Posterior vena cava (tissue), 2 donors: ENCODE measurements at places on chromosomes 12 and 14.

- no peak for DNase-seq
These were observed 39.7 kb downstream of the CDK17 start for GRCh38 chr12:96360550-96360949.

DNA sequence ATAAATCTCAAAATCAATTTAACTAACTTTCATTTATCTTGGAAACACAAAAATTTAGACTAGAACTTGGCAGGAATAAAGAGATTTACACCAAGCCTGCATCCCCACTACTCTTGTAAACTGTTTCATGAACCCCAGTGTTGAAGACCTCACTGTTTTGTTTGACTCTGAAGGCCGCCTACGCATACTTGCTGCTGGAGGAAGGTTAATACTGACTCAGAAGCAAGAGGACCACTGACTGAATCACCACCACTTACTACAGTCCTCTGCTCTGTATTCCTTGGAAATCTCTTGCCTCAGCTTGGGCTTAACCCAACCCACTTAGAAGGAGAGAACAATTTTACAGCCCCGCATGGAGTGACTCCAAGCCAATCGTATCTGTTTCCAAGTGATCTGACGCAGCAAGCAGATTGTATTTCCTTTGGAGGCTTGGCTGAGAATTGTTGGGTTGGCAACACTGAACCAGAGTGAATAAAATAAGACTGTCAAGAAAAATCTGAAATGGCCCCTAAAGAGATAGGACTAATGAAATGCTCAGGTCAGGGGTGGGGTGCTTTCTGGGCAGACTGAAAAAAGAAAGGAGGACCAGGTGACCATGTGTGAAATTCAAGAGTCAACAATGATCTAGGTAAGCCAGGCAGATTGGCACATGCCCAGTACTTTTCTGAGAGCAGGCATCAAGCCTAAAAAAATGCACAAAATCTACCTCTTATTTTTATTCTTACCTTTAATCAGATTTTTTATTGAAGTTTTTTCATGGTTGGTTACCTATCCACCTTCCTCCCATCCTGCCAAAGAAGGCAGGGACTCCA, 248.6 kb downstream of the ZFP36L1 start:
- peak; percentile 88 for DNase-seq

DNA sequence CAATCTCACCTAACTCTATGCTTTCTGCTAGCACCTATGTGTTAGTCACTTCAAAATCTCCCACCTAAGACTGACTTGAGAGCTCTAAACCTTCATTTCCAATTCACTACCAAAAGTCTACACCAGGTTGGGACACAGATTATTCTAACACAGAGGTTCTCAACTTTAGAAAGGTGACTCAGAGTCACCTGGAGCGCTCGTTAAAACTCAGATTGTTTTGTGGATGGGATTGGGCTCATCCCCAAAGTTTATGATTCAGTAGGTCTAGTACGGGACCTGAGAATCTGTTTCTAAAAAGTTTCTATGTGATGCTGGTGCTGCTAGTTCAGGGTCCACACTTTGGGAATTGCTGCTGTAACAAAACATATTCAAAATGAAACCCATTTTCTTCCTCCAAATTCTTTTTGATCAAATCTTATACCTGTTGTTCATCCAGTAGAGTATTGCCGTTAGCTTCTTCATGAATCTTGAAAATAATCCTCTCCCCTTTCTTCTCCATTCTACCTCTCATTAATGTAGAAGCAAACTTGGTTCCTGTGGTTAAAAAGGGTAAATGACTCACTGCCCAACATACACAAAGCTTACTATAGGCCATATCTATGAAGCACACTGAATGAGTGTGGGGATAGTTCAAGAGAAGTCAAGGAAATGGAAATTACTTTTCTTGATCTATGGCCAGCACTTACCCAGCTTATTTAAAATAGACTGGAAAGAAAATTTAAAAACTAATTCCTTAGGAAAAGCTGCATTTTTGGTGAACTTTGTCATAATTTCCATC, 206.7 kb downstream of the KIF21A start:
- no peak for DNase-seq

- no peak for DNase-seq
These were observed at the start of gene IL23A for GRCh38 chr12:56338308-56339157. TSS of gene IL23A (plus strand) at chr12:56338884. CDS start at chr12:56339045, 161 bp downstream.

DNA sequence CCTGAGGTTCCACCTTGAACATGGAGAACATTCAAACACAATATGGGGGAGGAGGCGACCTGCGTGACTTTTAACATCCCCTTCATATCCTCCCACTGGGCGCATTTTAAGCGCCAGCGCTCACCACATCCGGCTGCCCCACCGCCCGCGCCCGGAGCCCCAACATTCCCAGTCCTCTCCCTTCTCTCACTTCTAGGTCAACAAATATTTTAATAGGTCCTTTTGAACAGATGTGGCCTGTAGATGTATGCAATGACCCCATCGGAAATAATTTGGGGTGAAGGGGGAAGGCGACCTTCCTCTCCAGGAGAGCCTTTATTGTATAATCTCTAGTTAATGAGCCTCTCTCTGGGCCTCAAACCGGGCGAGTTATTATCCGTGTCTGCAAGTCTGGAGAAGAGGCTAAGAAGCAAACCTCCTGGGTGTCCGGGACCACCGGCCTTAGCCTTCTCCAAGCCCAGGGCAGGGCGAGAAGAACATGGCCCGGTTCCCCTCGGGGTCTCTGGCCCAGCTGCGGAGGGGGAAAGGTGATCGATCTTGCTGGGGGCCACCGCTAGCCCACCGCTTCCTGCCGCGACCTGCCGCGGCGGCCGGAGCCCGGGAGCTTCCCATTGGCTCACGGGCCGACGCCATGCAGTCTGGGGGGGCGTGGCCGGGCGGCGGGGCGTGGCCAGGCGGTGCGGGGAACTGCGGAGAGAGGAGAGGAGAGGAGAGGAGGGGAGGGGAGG, 83.2 kb upstream of the HMGA2 start:
- DNase-seq: peak; percentile 84

- DNase-seq: peak; percentile 58
These were observed 25.4 kb downstream of the IL31 start for GRCh38 chr12:122148657-122149056.

GRCh38 chr14:49986343-49987014, 93.6 kb downstream of the ARF6 start:
- peak; percentile 14 for DNase-seq

DNA sequence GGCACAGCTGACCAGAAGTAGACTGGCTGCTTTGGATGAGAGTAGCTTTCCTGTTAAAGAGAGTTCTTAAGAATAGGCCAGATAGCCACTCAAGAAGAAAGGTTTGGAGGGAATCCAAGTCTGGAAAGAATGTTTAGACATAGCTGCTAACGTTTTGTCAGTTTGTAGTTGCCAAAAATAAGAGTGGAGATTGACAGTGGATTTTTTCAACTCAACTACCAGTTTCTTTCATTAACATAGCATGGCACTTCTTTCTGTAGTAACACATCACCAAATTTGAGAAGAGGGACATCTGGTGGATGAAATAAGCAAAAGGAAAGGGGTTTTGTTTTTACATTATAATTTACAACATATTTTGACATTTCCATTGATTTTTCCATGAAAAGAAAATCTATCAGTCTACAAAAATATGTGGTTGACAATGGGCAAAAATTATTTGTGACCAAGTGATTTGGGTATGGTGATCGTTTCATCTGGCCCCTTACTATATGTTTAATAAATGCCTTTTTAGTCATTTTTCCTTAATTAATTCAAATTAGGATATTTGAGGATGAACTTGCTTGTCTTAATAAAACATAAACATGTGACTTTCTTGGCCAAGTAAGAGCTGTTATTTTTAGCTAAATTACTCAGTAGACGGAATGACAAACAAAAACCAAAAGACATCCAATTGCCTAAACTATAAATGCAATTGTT, 71.1 kb downstream of the PTPRR start:
- DNase-seq: no peak

DNA sequence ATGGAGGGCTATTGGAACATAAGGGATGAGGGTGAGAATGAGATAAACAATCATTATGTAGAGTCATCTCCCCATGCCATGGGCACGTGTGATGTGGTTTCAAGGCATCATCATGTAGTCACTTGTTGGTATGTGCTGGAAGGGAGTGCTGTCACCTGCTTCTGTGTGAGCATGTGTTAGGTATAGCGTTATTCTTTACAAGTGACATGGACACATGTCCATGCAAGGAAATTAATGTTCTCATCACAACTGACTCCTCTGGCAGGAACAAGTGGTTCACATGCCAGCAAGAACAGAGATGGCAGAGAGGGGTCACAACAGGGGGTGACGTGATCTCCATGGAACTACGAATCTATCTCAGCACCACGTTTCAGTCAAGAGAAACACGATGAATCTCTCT, 815.8 kb downstream of the BCL11B start:
- DNase-seq: no peak

- DNase-seq: no peak
These were observed 53.8 kb upstream of the NPFF start for GRCh38 chr12:53560912-53561589.

DNA sequence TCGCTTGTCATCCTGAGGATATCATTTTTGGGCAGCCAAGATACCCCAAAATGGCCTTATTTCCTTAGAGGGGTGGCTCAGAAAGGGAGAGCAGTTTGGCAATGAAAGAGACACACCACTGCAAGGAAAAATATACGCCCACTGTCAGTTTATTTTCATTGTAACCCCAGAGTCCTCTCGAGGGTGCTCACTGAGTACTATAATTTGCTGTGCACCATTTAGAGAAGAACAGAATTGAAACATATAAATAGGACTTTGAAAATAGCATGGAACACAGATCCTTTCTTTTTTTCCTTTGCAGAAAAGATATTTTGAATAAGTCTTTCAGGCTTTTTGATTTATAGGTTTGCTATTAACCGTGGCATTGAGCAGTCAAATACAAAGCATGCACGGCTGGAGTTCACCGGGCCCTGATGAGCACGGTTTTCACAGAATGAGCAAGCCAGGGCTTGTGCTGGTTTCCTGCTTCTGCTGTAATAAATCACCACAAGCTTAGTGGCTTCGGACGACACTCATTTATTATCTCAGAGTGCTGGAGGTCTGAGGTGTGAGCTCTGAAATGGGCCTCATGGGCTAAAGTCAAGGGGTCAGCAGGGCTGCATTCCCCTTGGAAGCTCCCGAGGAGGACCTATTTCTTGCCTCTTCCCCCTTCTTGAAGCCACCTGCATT, 152.3 kb downstream of the ZNF664 start:
- no peak for DNase-seq

DNA sequence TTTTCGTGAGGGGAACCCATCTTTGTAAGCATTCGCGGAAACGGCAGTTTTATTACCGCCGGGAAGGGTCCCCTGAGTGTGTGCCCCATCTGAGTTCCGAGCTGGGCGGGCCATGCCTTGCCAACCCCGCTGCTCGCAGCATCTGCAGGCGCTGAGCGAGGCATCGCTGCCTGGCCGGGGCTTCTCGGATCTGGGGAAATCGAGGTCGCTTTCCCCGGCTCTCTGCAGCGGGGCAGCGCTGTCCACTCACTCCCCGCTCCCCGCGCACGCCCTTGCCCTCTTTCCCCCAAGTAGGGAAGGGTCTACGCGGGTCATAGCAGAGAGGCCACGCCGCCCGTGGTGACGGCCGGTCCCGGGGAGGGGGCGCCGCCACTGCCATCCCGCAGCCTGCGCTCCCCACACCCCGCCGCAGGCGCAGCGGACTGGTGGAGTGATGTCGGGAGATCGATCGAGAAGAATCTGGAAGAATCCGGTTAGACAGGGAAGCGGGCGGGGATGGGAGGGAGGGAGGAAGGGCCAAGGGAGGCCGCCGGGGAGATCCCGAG, 507 bp upstream of the FKBP4 start:
- no peak for DNase-seq

DNA sequence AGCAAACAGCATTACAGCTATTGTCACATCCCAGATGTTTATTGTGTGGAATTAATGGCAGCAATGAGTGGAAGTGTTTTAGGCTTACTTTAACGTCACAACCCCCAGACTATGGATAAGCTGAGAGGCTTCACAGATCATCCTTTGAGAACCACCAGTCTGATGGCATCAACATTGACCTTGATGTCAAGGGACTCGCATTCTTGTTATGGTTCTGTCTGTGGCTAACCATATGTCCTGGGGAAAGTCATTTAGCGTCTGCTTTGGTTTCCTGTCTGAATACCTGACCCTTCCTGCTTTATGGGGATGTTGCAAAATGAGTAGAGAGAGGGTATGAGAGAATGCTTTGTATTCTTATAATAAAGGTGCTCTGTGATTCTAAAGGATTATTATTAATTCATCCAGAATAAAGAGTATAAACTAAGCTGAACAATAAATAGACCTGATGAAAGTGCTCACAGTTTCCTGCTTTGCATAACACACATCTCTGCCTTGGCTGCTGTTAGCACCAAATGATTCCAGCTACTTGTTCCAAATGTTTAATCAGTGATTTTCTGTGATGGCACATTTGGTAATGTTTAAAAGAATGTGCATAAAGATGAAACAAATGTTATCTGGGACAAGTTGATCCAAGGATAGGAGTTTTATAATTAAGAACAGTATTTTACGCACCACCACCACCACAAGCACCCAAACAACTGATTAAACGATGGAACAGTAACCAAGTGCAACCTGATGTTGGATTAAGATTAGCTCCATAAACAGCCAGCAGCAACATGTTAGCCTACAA, 116.9 kb upstream of the LRIG3 start:
- no peak for DNase-seq

GRCh38 chr12:115749071-115749841, 528.2 kb downstream of the MED13L start:
- DNase-seq: no peak

DNA sequence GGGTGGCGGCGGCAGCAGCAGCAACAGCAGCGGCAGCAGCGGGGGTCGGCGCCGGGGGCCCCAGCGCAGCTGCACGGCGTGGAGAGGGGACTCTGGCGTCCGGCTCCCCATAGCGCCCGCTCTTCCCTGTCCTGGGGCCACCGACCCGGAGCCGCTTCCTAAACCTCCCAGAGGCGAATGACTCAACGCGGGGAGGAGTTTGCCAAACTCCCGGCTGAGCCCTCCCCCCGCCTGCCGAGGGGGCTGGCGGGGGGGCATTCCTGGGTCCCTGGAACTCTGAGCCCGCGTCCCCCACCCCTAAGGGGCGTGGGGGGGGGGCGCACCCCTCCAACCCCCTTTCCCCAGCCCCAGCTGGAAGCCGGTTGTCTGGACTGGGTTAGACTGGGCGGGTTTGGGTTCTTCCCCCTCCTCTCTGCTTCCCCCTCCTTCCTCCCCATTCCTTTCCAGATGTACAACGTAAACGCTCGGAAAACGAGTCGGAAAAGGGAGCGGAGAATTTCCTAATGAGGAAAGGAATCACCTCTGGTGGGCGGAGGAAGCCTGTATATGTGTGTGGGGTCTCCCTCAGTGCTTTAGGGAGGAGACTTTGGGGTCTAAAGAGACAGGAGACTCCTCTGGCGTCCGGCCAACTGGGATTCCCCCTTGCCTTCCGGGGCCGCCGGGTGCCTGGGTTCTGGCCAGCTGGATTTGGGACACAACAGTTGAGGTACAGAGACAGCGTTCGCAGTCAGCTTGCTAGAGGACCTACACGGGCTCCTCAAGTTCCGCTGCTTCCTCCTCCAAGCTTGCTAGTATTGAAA, at the start of gene ITGA5:
Gene ITGA5, minus strand, starts transcription at position 179 of the 800 bp plus-strand sequence. Its CDS starts 68 bp downstream, at position 111.
- peak; percentile 94 for DNase-seq

DNA sequence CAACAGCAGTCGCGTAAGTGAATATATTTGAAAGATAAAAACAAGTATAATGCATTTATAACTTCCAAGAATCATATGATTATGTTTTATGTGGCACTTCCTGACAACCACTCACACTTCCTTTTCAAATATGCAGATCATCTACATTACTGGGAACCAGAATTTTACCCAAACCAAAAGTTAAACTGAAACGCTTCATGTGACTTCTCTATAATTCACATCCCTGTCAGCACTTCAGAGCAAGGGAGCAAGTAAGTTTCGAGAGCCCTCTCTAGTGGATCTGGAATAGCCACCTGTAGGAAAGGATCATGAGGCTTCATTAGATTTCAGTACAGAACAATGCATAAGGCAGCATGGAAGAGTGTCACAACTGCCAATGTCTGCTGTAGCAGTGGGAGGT, 13.7 kb upstream of the ALX1 start:
- no peak for DNase-seq

- no peak for DNase-seq
These were observed 22.2 kb downstream of the ARF6 start for GRCh38 chr14:49915085-49915484.
